ENCODE measurements at places on chromosomes 4 and X.
A peak's percentile ranks its signal among the peaks of the same experiment; 100 is the strongest.

DNA sequence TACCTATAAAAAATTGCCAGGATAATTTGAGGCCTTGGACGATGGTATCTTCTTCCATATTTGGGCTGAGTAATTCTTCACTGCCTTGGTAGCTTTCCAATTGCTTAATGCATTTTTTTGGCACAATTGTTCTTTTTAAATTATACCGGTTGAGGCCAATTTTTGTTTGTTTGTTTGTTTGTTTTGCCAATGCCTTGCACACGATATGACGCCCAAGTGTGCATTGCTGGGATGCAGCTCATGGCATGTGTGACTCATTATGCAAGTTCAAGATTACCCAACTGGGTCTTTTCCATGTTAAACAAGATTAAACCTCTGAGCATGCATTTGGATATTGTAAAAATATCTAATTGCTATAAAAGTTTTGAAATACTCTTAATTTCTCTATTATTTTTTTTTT lies 71.1 kb upstream of the KCNIP4 start:
- no peak for DNase-seq

- DNase-seq, result no peak
Measured at GRCh38 chrX:118677318-118677717, 50.1 kb upstream of the IL13RA1 start.

DNA sequence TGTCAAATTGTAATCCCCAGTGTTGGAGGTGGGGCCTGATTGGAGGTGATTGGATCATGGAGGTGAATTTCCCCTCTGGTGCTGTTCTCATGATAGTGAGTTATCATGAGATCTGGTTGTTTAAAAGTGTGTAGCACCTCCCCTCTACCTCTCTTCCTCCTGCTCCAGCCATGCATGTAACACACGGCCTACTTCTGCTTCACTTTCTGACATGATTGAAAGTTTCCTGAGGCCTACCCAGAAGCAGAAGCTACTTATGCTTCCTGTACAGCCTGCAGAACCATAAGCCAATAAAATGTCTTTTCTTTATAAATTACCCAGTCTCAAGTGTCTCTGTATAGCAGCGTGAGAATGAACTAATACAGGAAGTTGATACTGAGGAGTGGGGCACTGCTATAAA lies 61.7 kb upstream of the DDX60 start:
- no peak for DNase-seq

DNA sequence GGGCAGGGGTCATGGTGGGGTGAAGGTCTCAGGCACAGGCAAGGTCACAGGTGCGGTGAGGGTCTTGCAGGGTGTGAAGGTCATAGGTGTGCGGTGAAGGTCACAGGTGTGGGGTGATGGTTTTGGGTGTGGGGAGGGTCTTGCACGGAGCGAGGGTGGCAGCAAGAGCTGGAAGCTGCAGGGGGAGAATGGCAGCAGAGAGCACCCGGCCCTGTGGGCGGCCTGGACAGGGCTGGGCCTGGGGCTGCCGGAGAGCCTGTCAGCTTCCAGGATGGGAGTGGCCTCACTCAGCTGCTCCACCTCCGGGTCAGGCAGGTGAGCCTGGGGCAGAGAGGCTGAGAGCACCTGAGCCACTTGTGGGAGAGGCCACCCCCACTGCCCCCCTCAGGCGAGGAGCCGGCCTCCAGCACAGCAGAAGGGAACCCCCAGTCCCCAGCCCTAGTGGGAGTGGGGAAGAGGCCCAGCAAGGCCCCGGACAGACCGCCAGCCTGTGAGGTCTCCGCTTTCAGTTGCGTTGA lies 1.5 kb downstream of the MSANTD1 start:
- no peak for DNase-seq

DNA sequence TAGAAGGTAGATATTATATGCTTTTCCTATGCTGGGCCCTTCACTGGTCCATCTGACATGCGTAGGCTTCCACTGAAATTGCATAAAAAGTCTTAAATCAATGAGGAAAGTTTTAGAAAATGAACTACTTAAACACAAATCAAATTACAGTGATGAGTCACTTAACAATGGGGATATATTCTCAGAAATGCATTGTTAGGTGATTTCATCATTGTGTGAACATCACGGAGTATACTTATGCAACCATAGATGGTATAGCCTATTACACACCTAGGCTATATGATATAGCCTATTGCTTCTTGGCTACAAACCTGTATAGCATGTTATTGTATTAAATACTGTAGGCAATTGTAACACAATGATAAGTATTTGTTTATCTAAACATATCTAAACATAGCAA lies 10.3 kb downstream of the STAP1 start:
- no peak for DNase-seq

- DNase-seq, result no peak
Measured at GRCh38 chrX:67953658-67954057, 409.8 kb downstream of the AR start.

- no peak for DNase-seq
Measured at GRCh38 chr4:164377277-164377676, 376.7 kb upstream of the SMIM31 start.

DNA sequence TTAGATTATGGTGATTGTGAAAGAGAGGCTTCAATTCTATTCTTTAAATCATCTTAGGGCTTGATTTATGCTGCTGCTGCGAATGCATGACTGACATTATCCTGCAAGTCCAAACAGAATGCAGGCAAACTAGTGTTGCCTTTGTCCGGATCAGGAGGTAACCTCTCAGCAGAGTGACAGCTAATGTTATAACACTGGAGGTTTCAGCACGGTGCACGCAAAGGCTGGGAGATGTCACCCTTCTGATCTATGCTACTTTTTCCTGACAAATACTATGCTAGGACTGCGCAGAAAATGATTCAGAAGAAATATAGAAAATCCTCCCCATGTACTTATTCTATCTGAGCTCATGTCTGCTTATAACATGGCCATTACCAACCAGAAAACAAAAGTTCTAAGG lies 48.2 kb downstream of the ANOS1 start:
- DNase-seq, result no peak

DNA sequence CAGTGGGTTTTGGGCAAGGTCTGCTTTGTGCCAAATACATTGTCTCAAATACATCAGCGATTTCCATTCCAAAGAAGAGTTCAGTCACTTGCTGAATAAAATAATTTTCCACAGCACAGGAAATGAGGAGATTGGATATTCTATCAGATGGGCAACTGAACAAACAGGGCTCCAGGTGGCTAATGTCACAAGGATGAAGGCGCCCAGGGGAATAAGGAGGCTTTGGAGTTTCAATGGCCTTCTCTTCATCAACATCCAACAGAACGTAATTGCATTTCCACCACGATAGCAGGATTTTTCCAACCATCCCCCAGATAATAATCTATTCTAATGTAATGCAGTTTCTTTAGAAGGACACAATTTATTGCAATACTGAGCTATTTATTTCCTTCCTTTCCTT lies 104.7 kb upstream of the KLHL13 start:
- no peak for DNase-seq

- DNase-seq, result no peak
Measured at GRCh38 chr4:99885063-99885664, 9.1 kb downstream of the LAMTOR3 start.

DNA sequence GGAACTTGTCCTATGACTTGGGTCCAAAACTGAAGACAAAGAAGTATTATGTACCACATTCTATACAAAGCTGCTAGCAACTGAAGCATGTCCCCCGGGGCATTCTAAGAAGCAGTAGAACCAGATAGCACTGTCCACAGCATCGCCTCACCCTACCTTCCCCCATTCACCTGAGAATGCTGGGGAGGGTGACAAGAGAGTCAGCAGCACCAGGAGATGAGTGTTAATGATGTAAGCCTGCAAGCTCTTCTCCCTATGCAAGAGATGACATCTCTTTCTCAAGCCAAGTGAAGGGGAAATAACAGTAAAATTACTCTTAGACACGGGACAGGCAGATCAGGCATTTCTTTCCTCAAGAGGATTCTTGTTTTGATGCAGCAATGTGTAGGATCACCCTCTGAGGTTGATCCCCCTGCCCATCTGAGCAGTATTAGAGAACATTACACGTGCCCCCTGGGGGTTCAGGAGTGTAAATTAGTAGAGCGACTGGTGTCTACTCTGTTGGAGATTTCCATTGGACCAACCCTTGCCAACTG lies 13.9 kb upstream of the TLR1 start:
- no peak for DNase-seq

- no peak for DNase-seq
Measured at GRCh38 chr4:105966051-105966450, 70.8 kb downstream of the NPNT start.

GRCh38 chr4:2646396-2647149 lies 109.6 kb downstream of the TNIP2 start:
- no peak for DNase-seq

GRCh38 chr4:105808030-105808749 lies 87.1 kb upstream of the NPNT start:
- no peak for DNase-seq

GRCh38 chrX:111365770-111366325 lies 46.1 kb downstream of the DCX start:
- DNase-seq, result no peak

DNA sequence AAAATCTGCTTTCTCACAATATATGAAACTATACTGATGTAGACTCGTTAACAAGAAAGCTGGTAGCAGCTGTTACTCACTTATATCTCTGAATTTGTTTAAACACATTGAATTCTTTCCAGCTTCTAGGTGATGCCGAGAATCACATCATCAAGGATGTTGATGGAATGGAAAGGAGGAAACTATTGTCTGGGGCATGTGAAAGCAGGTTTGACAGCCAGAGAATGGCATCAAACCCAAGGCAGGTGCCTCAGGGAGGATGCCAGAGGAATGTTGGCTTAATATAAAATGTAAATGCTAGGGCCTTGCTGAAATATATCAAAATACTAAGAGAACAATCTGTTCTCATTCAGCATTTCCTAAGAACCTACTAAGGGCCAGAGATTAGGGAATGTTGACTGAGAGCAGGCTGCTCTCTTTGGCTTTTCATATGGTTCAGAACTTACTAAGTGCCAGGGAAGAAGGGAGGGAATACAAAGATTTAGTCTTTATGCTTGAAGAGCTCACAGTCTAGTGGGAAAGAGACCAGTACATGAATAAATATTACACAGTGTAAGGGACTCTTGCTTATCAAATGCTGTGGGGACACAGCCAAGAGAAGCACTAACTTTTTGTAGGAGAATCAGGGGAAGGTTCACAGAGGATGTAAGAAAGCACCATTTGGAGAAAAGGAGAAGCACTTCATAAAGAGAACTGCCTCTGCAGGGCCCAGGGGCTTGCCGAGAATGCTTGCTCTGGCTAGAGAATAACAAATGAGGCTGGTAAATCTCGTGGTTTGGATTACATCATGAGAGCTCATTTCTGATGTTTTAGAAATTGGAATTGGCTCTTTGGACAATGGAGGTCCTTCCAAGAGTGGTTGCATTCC lies 14.7 kb downstream of the SLIT2 start:
- DNase-seq, result no peak

GRCh38 chrX:71183341-71183740 lies 38.7 kb downstream of the NLGN3 start:
- no peak for DNase-seq

DNA sequence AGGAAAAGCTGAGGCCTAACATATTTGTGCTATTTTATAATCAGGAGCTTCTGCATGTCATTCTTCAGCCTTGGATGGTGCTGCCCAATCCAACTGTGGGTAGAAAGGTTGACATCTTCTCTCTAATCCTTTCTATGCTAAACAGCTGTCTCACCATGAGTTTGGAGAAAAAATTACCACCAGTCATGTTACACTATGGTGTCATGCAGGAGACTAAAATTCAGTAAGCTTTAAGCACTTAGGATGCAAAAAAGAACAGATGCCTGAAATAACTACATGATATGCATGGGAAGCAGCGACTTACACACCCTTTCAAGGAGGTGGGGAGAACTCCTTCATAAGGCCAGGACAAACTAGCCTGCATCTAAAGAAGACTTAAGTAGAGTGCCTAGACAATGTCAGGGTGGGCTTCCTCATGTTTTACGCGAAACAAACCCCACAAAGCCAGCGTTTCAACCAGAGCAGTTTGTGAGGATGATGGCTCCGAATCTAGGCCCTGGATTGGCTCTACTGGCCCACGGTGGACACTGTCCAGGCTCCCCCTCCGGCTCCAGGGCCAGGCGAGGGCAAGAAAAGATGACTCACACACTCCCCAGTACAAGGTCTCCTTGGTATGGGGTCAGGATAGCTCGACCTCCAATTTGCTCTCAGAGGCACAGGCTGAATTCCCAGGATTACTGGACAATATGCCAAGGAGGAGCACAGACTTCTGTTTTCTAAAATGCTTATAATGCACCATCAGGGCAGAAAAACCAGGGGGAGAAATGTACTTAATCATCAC lies 45.1 kb downstream of the STX18 start:
- DNase-seq, result no peak

DNA sequence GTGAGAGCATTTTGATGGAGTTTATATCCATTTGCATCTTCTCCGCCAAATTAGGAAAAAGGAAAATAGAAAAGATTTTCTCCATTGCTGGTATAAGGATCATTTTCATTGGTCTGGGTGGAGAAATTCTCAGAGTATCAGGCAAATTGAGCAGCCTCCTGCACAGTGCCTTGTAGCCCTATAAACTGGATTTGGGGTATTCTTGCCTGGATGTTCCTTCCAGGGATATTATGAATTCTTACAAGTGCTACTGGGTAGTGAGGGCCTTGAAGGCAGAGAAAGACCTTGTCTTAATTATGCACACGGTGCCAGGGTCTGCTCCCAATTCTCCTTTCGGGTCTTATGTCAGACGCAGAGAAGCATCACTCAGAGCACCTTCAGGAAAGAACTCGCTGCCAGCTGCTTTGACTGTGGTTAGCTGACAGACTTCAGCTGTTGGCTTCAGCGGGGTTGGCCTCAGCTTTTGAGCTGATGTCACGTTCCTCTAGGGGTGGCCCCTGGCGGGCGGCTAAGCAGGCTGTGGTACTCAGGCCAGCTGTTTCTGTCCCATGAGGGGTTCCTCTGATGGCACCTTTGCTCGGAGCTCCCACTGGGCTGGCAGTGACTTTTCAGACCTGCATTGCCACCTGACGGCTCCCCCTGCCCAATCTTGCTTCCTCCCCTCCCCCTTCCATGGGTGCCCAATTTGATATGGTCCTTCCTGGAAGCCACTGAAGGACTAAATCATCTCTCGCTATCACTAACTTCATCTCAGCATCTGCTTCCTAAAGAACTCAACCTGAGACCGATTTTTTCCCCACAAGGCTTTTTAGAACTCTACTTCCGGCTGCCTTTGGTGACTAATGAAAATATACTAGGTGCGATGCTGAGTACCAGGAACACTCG lies 519.5 kb downstream of the BCOR start:
- peak; percentile 31 for DNase-seq

GRCh38 chrX:30965767-30966166 lies 76.7 kb upstream of the TAB3 start:
- DNase-seq, result no peak

- DNase-seq, result no peak
Measured at GRCh38 chr4:53119680-53120079, 246.2 kb downstream of the SCFD2 start.

GRCh38 chr4:77652237-77652897 lies 46.7 kb downstream of the CXCL13 start:
- DNase-seq, result no peak

All from activated T-helper 2 cell treated with anti-CD3 and anti-CD28 coated beads, Interferon-gamma antibody, Interleukin-2, Interleukin-4, amounts not matched to agents 10 μg/mL and 5 μg/mL and 100 μg/mL, durations not matched to agents 14 hours and 24 hours and 36 hours (primary cell).